ENCODE measurements at places on chromosomes 5 and 9. TPM values are rescaled to one million over a fixed set of nuclear protein-coding genes. Genes with fewer than 3 reads are reported as not detected.
A peak's percentile ranks its signal among the peaks of the same experiment; 100 is the strongest.

Gene FOXD4L4
- not detected for polyA plus RNA-seq

Gene PCDHGC3
- polyA plus RNA-seq: not detected

Gene SLC6A3
- polyA plus RNA-seq: not detected

Gene RORB
- 0.05 TPM for polyA plus RNA-seq

Gene FBN2
- not detected for polyA plus RNA-seq

Gene OR1J1
- polyA plus RNA-seq: not detected

DNA sequence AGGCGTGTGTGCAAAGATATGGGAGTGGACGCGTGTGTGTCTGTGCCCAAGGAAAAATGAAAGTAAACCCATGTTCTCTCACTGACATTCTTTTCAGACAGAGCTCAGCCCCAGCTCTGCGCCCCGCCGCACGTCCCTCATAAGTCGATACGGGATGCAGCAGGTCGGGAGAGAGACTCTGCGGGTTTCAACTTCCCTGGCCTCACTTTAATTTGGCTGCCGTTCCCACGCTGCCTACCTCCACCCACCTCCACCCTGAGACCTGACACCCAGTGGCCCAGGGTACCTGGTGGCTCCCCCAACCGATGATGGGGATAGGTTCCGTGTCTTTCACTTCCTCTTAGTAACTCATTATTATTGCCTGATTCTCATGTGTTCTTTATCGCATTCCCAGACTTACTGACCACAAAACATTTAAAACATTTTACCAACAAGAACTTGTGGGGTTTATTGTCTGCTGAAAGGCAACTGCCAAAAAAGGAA, 19.4 kb downstream of the LHX2 start:
- H3K36me3 ChIP-seq: no peaks in the 10 kb centered on the region
- no peak for DNase-seq
- H3K4me3 ChIP-seq: no peak overlapping the region
- no peak overlapping the region for H3K27ac ChIP-seq
- peaks cover 8% of the 10 kb centered on the region for H3K27me3 ChIP-seq

DNA sequence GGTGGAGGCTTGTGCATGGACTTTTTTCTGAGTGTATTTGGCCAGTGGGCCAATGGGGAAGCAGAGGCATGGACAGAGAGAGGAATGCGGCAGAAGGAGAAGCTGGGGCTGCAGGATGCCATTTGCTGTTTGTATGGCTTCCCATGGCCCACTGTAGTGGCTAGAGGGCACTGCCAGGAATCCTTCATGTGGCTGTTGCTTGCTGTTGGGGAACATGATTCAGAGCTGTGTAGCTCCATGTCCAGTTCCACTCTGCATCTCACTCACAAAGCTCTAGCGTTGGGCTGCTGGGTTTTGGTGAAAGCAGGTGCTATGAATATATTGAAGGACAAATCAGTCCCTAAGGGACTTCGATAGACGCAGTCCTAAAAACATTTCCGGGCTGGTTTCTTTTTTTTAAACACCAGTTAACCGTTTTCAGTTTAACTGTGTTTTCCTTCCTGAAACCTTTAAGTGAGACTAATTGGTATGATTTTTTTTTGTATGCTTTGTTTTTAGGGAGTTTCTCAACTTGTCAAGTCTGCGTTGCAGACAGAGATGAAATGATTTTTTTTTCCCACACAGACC, 51.3 kb downstream of the SLC22A5 start:
- peak overlapping the region; percentile 12 for H3K27ac ChIP-seq
- peak; percentile 43 for DNase-seq
- H3K4me1 ChIP-seq: peaks cover 97% of the 10 kb centered on the region
- H3K27me3 ChIP-seq: no peaks in the 10 kb centered on the region
- H3K36me3 ChIP-seq: peaks cover 11% of the 10 kb centered on the region

DNA sequence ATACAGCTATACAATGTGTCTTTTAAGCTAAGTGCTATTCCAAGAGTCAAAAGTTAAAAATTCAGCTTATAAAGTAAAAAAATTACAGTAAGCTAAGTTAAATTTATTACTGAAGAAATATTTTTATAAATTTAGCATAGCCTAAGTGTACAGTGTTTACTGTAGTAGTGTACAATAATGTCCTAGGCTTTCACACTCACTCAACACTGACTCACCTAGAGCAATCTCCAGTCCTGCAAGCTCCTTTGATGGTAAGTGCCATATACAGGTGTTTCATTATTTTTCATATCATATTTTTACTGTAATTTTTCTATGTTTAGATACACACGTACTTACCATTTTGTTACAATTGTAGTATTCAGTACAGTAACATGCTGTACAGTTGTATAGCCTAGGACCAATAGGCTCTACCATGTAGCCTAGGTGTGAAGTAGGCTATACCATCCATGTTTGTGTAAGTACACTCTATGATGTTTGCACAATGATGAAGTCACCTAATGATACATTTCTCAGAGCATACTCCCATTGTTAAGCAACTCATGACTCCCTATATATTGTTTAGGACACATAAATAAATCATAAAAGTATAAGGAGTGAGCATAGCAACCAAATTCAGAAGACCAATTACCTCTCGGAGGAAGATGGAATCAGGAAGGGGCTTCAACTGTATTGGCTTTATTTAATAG, 165.1 kb upstream of the SLC30A5 start:
- no peaks in the 10 kb centered on the region for H3K36me3 ChIP-seq
- H3K27me3 ChIP-seq: no peaks in the 10 kb centered on the region
- no peak overlapping the region for H3K27ac ChIP-seq
- H3K4me1 ChIP-seq: no peaks in the 10 kb centered on the region

GRCh38 chr9:86052556-86053468, 46.5 kb downstream of the GOLM1 start:
- H3K36me3 ChIP-seq: no peaks in the 10 kb centered on the region
- no peaks in the 10 kb centered on the region for H3K4me1 ChIP-seq
- H3K4me3 ChIP-seq: no peak overlapping the region
- no peaks in the 10 kb centered on the region for H3K27me3 ChIP-seq
- H3K27ac ChIP-seq: no peak overlapping the region

DNA sequence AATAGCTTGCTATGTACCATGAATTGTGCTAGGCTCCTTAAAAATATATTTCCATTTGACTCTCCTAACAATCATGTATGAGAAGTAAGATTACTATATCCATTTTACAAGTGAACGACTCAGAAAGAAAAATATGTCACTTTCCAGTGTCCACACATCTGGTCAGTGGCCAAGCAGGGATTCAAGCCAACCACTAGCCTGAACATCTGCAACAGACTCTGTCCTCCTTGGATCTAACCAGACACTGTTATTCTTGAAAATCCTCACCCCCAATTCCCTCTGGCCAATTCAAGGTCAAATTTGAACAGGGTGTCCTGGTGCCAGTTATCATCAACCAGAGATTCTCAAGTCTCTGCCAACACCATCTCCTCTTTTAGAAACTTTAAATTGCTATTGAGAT, 344.1 kb upstream of the WWC1 start:
- no peak overlapping the region for H3K27ac ChIP-seq
- H3K27me3 ChIP-seq: no peaks in the 10 kb centered on the region
- no peak overlapping the region for H3K4me3 ChIP-seq
- H3K4me1 ChIP-seq: no peaks in the 10 kb centered on the region
- DNase-seq: no peak

DNA sequence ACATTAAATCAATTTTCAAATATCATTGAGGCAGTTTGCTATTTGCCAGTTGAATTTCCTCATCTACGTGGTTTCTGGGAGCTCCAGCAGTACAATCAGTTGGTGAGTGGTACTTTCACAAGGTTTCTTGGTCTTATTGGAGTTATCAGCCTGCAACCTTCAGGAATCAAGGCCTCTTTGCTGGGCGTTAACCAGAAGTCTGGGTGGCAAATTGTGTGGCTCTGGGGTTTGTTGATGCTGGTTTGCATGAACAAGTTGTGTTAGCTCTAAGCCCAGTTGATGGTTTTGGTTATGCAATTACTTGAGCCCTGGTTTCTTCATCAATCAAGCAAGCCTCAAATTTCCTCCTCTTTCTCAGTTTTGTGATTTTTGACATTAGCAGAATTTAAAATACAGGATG, 152.9 kb upstream of the ANKRD55 start:
- no peak overlapping the region for H3K4me3 ChIP-seq
- no peak for DNase-seq
- H3K4me1 ChIP-seq: no peaks in the 10 kb centered on the region
- no peaks in the 10 kb centered on the region for H3K36me3 ChIP-seq
- no peak overlapping the region for H3K27ac ChIP-seq

GRCh38 chr9:90616806-90617205, 25.8 kb downstream of the DIRAS2 start:
- no peak overlapping the region for H3K27ac ChIP-seq
- H3K4me1 ChIP-seq: no peaks in the 10 kb centered on the region
- DNase-seq: no peak
